Astrocyte of the spinal cord (primary cell): ENCODE measurements at places on chromosomes 5 and 9.

- DNase-seq, result peak; percentile 37
Observed at GRCh38 chr5:80964919-80965318, 4.8 kb downstream of the RASGRF2 start.

DNA sequence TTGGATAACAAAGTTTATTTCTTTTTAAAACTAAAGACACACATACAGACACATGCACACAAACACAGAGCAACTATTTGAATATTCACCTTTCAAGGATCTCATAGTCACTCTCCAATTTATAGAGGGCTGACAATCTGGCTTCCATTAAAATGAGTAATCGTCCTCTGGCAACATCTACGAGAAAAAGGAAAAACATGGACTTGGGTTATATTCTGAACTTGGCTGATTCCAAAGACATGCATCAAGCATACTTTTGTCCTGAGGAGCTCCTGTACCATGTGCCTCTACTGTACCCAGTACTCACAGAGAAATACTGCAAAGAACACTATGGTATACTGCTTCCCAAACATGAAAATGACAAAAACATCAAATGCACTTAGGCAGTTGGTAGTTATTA, 15.4 kb downstream of the IARS1 start:
- DNase-seq, result peak; percentile 15

DNA sequence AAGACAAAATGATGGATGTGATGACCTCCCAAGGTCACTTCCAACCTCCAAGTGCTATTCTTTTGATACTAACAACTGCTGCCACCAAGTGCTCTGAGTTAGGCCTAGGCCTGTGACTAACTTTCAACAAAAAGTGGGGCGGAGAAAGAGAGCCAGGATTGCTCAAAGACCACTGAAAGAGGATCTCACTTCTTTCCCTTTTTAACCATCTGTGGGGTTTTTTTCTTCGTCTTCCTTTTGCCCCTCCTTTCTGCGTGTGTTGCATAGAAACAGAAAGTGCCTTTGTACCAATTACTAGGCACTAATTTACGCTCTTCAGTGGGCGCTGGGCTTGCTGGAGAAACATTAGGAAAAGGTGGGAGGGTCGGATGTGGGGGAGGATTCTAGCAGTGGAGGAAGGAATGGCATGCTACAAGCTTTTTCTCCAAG, 8.0 kb downstream of the KLF9 start:
- peak; percentile 52 for DNase-seq

DNA sequence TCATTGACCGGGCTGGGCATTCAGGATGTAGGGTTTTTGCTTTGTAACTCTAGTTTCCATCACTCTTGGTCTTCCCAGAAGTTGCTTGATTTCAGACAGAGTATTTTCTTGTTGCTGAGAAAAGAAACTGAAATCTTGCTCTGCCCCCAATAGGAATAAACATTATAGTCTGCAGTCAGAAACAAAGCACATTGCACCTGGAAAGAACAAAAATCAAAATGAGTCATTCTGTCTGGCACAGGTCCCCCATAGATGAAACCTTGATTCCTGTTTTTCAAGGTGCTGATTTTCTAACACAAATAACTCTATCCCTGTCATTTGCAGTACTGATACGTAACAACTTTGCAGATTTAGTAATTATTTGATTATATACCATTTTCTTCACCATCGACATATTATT, 232.1 kb downstream of the FBXO4 start:
- no peak for DNase-seq

DNA sequence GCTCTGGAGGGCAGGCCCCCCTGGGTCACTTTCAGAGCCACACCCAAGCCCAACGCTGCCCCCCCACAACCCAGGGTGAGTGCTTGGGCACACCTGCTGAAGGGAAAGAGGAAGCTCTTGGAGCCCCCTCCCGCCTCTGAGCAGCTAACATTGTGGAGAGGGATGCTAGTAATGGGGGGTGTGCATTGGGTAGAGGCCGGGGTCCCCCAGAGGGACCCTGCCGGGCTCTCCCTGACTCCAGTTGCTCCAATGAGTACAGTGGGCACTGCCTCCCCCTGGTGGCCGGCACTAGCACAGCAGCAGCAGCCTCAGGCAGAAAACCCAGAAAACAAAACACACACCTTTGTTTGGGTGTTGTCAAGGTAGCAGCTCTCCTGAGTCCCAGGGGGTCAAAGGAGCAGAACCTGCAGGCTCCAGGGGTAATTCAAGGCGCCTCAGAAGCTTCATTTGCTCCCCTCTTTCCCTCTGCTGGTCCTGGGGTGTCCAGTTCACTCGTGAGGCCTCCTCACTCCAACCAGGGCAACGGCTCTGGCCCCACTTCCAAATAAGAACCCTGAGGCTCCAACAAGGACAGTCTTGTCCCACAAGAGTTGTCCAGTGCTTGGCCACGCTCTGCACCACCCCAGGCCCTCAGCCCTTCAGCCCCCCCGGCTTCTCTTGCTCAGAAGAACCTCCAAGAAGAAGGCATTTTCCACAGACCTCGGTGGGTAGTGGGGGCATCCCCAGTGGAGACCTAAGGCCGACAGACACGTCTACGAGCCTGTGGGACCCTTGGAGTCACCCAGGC, 16.1 kb downstream of the GBGT1 start:
- DNase-seq, result peak; percentile 52

- no peak for DNase-seq
Observed at GRCh38 chr5:141637123-141637766, 448 bp downstream of the RELL2 start.

DNA sequence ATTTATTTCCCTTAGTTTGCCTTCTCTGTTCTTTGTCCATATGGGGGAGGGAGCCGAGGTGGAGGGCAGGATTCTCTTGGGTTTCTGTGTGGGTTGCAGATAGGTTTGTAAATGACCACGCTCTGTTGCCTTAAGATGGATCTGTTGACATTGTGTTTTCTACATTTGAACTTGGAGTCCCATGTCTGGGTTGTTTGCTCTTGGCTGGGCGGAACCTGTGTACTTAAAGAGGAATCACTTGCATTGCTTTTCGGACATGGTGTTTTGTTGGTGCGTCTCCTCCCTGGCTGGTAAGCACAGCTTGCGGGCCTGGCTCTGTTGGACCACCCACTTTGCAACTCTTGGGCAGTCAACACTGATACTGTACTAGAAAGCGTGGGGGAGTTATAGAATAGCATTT, 45.9 kb downstream of the EHMT1 start:
- DNase-seq, result peak; percentile 41

- no peak for DNase-seq
Observed at GRCh38 chr5:6633469-6634245, 417 bp downstream of the SRD5A1 start.

DNA sequence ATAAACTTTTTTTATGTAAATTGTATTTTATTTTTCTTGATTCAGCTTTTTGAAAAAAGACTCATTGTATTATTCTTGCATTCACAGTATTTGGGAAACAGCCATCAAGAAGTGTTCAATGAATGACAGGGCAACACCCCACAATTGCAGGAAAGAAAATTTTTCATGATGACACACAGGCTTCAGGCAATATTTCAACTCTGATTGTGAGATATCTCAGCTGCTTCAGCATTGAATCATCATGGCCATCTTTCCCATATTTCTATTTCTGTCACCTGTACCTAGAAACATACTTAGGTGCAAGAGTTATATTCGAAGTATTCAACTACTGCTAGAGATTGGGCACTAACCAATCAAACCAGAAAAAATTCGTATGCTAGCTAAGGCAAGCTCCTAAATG, 446.0 kb downstream of the ISL1 start:
- DNase-seq, result no peak

GRCh38 chr9:113906411-113907110, 30.5 kb downstream of the ZNF618 start:
- DNase-seq, result peak; percentile 61

DNA sequence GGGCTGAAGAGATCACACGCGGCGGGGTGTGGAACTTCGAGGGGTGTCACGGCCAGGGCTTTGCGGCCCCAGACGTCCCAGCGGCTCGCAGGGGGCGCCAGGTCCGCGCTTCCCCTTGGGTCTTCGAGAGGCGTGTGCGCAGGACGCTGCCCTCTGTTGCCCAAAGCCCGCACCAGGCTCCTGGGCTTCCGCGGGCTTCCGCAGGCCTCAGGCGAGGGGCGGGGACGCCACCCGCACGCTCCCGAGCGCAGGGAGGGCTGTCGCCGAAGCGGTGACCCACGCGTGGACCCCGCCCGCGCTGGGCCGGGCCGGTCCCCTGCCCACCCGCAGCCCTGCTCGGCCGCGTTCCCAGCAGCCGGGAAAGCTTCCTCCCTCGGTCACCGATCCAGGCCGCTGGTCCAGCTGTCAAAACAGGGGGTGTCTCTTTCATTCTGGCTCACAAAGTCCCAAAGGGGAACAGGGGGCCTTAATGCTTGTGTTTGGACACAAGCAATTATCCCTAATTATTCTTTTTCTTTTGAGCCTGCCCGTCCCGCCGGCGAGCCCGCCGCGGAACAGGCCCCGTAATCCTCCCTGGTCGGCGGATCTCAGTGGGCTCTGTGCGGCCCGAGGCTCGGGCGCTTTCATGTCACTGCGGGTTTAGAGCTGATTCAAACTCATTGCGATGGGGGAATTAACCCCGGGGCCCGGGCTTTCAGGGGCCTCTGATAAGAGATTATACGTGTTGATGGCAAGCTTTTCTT, 60.6 kb downstream of the TMEM174 start:
- peak; percentile 39 for DNase-seq

DNA sequence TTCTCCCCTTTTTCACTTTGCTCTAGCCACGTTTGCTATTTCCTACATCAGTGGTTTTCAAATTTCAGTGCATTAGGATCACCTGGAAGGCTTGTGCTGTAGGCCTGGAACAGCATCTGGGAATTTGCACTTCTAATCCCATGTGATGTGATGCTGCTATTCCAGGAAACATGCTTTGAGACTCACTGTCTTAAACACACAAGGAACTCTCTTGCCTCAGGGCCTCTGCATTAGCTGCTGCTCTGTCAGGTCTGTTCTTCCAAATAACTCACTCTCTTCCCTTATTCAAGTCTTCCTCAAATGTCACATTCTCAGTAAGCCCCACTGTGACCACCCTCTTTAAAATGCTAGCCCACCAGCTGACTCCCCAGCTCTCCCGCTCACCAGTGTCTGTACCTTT, 204.0 kb downstream of the DNAH5 start:
- DNase-seq, result no peak

GRCh38 chr9:132586830-132587591, 4.6 kb downstream of the BARHL1 start:
- DNase-seq, result no peak

DNA sequence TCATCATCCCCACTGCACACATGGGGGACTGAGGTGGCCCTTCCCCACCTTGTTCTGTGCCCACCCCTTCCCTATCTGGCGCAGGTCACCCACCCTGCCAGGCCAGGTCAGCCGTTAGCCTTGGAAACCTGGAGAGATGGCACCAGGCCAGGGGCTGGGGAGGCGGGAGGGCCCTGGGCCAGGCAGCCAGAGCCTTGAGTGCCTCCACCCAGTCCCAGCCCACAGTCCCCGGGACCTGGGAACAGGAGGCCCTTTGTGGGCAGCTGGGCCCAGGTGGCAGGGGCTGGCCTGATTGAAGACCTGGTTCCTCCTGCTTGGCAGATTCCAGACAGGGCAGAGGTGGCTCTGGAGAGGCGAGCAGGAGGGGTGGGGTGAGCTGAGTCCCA, 70.6 kb downstream of the LRSAM1 start:
- DNase-seq, result no peak

GRCh38 chr5:86199287-86199686, 418.5 kb upstream of the COX7C start:
- no peak for DNase-seq

DNA sequence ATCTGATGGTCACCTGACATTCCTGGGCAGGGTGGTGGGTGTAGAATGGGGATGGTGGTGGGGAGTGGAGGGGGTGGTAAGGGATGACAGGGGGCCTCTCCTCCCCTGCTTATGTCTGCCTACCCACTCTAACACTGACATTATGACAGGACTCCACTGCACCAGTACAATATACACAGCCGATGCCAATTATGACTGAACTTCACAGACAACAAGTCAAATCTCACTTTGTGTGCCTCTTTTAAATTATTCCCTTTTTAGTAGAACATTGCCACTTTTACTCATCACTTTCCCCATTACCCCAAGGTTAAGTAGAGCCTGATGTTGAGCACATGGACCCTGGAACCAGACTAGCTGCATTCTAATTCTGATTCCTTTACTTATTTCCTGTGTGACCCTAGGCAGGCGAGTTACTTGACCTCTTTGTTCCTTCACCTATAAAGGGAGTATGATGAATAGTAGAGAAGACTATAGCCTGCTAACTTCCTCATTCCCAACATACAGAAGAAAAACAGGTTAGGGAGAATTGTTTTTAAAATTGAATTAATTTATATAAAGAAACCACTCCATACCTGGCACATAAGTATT, 464.7 kb downstream of the DMRT2 start:
- no peak for DNase-seq

- DNase-seq, result no peak
Observed at GRCh38 chr9:17824191-17824590, 245.3 kb downstream of the SH3GL2 start.

- DNase-seq, result no peak
Observed at GRCh38 chr5:151721087-151721646, 34.5 kb upstream of the SPARC start.

GRCh38 chr9:37029776-37030610, 4.1 kb downstream of the PAX5 start:
- no peak for DNase-seq

- DNase-seq, result no peak
Observed at GRCh38 chr9:105311306-105311705, 66.9 kb downstream of the SLC44A1 start.

- no peak for DNase-seq
Observed at GRCh38 chr9:132585954-132586829, 3.8 kb downstream of the BARHL1 start.

DNA sequence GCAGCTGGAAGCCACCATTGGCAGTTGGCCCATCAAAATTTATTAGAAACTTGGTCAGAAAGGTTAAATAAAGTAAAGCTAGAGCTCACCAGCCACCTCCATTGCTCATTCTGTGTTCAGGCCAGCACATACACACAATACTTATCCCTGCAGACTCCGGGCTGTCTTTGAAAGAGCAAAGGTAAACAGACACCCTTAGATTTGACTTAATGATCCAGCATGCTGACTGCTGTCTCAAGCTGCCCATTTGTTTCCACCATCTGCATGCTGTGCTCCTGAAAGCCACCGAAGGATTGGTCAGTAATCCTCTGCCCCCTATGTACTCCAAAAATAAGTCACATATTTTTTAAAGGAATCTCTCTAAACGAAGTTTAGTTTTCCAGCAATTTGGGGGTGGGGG, 1059.8 kb upstream of the DMAC1 start:
- DNase-seq, result no peak

DNA sequence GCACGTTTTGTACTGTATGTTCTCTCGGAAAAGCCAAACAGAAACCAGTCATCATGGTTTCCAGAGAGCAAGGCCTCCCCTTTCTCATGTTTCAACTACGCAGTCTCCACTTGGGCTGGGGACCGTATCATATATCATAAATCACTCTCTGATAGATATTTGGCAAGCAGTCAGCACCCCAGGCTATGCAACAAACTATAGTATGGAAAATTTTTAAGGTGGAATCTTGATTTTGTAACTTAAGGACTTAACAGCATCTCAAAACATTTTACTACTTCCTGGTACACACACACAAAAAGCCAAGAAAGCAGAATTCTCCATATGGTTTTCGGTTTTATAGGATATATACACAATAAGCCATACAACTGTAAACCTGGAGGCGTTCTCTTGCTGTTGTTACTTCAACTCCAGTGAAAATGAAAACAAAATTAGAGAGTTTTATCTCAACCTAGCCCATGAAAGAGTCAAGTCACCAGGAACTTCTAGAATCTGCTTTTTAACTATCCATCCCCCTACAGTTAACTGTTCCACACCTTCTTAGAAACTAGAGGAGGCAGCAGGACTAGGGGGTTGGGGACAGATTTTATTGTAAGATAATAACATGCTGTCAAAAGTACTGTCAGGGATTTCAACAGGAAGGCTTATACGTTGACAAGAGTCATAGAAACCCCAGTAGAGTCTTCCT, 283.4 kb downstream of the NFIB start:
- peak; percentile 90 for DNase-seq

- no peak for DNase-seq
Observed at GRCh38 chr5:179264053-179264782, 81.0 kb downstream of the ADAMTS2 start.
